ENCODE measurements at places on chromosomes 2 and 18.

GRCh38 chr2:83394134-83394904, 1064.8 kb downstream of the SUCLG1 start:
- no peak for DNase-seq

GRCh38 chr18:76580288-76580962, 85.4 kb upstream of the ZNF516 start:
- DNase-seq: no peak

DNA sequence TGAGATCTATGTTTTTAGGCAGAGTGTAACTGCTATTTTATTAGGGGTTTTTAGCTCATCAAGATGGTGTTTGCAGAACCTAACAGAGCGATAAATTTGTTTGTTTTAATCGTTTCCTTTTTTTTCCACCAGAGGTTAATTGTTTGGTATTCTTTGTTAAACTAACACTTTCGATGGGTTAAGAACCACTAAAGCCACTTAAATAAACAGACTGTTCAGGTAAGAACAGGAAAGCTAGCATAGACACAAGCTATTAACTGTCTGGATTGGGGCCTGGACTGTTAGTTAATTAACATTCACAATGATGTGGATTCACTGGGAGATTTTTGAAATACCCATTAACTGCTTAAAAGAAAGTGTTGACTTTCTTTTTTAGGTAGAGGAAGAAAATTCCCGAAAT, 209.0 kb upstream of the COPS8 start:
- no peak for DNase-seq

DNA sequence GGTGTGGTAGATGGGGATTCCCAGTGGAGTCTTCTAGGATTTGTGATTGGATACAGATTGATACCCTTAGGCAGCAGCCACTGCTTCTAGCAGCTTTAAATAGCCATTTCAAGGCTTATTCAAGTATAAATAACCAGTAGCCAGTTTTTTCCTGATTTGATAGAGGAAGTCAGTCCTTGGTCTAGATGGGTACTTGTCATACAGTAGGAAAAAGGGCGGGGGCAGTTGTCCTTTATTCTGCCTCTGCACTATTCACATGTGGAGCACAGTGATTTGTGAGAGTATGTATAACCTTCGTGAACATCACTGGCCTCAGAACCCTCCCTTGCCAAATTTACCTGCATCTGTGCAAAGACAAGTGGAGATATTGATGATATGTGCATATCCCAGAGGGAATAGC, 6.8 kb downstream of the PPP1CB start:
- DNase-seq: no peak

GRCh38 chr2:134198006-134198634, 55.8 kb upstream of the MGAT5 start:
- DNase-seq: no peak

DNA sequence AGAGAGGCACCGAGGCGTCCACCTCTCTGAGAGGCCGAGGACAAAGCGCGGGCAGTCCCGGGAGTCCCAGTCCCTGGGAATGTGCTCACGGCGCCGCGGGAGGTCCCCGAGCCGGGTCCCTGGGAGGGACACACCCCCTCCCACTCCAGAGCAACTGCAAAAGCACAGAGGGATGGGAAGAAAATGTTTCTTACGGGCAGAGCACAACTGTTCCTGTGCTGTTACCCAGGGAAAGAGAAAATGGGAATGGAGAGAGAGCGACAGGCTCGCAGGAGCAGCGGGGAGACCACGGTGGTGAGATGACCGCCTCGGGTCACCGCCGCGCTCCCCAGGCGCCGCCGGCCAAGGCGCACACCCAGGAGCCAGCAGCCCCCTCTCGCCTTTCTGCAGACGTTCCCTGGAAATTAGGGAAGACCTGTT, 1.2 kb upstream of the BCL11A start:
- DNase-seq: no peak

- DNase-seq: no peak
These were observed 125.6 kb upstream of the RPRM start for GRCh38 chr2:153604133-153604532.

DNA sequence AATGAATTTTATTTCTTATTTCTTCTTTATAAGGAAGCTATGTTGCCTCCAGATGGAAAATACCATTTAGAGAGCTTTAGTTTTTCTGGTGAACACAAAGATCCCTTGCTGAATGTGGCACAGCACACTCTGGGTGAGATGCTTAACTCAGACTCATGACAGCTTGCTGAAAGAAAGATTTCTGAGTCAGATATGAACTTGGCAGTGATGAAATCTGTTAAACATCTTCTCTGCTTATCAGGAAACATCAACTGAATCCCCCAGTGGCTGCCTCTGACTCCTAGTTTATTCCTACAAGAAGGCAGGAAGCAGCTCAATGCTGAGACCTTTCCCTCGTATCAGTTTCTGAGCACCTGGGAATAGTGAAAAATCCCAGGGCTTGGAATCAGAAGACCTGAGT, 162.8 kb downstream of the OSR1 start:
- DNase-seq: no peak

- DNase-seq: no peak
These were observed 385.7 kb downstream of the NRXN1 start for GRCh38 chr2:50646226-50646625.

DNA sequence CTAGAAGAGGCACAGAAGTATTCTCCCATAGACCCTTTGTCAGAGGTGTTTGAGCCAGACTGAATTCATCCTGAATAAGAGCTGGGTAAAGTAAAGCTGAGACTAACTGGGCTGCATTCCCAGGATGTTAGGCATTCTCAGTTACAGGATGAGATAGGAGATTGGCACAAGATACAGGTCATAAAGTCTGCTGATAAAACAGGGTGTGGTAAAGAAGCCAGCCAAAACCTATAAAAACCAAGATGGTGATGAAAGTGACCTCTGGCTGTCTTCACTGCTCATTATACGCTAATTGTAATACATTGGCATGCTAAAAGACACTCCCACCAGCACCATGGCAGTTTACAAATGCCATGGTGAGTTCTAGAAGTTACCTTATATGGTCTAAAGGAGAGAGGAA, 364.9 kb upstream of the TMEFF2 start:
- no peak for DNase-seq

DNA sequence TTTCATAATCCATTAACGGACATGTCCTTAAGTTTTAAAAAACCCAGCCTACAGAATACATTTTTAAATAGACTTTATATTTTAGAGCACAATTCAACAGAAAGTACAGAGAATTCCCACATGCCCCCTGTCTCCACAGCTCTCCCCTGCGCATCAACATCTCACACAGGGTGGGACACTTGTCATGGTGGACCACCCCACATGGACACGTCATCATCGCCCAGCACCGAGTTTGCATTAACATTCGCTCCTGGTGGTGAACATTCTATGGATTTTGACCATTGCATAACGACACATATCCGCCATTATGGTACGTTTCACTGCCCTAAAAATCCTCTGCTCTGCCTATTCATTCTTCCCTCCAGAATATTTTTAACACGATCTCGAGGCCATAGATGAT, 1.1 kb upstream of the KCNF1 start:
- DNase-seq: no peak

GRCh38 chr2:26534865-26535662, 57.1 kb upstream of the OTOF start:
- no peak for DNase-seq
